ENCODE measurements at places on chromosomes 13 and 19.

DNA sequence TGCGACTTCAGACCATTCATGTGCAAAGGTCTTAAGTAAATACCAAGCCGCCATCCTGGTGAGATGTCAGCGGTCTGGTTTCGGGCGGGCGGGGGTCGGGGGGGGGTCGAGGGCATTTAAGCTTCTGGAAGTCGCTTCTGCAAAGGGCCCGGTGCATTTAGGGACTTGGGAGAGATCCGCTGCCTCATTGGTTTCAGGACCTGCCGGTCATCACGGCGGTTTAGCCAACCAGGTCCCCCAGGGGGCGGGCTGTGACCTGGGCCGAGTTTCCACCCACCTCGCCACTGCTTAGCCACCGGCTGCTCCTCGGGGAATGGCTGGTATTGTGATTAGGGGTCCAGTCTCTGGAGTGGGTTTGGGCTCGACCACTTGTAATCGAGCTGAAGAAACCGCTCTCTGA is 7.8 kb downstream of the ANKLE1 start:
- DNase-seq: no peak
- no peak overlapping the region for H3K4me3 ChIP-seq
- no peak overlapping the region for H3K27ac ChIP-seq
- peaks cover 3% of the 10 kb centered on the region for H3K4me1 ChIP-seq

- no peaks in the 10 kb centered on the region for H3K36me3 ChIP-seq
- no peak overlapping the region for H3K4me3 ChIP-seq
- H3K27ac ChIP-seq: no peak overlapping the region
These were observed 26.1 kb upstream of the EID2 start for GRCh38 chr19:39566064-39566463.

DNA sequence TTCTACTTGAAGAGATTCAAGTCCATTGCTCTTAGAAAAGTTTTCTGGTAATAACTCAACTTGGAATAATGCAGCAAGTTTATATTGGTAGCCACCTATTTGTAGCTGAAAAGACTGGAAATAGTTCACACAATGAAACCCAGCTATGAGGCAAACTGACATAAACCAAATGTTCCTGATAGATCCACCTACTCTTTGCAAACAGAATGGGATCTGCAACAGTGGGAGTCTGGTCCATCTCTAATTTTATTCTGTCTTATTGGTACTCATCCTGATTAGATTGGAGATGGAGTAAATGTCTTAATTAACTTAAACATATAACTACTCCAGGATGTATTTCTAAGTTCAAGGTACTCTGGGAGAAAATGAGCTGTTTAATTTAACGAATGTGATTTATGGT is 438.0 kb downstream of the OLFM4 start:
- H3K4me1 ChIP-seq: no peaks in the 10 kb centered on the region
- no peak overlapping the region for H3K27ac ChIP-seq
- no peak overlapping the region for H3K4me3 ChIP-seq
- H3K36me3 ChIP-seq: no peaks in the 10 kb centered on the region
- DNase-seq: no peak

GRCh38 chr13:99749271-99750019 is 222.1 kb downstream of the ZIC5 start:
- H3K36me3 ChIP-seq: no peaks in the 10 kb centered on the region
- no peaks in the 10 kb centered on the region for H3K27me3 ChIP-seq
- no peak overlapping the region for H3K4me3 ChIP-seq
- no peaks in the 10 kb centered on the region for H3K4me1 ChIP-seq

DNA sequence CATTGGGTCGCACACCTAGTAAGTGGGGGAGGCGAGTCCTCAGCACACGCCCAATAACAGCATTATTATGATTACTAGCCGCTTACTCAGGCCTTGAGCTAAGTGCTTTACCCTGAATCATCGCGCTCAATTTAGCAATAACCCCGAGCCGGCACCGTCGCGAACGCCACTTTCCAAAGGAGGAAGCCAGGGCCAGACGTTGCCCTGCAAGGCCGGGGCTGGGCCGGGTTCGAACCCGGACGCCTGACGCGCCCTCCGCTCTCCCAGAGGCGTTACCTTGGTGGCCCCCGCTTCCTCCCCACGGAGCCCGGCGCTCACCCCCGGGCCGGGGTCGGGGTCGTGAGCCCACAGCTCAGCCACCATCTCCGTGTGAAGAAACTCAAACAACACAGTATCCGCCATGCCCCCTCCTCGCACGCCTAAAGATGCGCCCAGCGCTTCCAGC is at the start of gene TRAPPC6A:
Gene TRAPPC6A, minus strand, starts transcription at position 421 of the 445 bp plus-strand sequence. Its CDS starts 19 bp downstream, at position 402.
- no peak for DNase-seq
- H3K4me1 ChIP-seq: peaks cover 3% of the 10 kb centered on the region
- peak within 1 kb of the TSS; percentile 91 for H3K4me3 ChIP-seq

GRCh38 chr13:92196591-92197256 is 798.3 kb downstream of the GPC5 start:
- no peak overlapping the region for H3K27ac ChIP-seq
- H3K4me1 ChIP-seq: no peaks in the 10 kb centered on the region
- H3K36me3 ChIP-seq: no peaks in the 10 kb centered on the region
- no peak overlapping the region for H3K4me3 ChIP-seq
- no peak for DNase-seq
- no peaks in the 10 kb centered on the region for H3K27me3 ChIP-seq

DNA sequence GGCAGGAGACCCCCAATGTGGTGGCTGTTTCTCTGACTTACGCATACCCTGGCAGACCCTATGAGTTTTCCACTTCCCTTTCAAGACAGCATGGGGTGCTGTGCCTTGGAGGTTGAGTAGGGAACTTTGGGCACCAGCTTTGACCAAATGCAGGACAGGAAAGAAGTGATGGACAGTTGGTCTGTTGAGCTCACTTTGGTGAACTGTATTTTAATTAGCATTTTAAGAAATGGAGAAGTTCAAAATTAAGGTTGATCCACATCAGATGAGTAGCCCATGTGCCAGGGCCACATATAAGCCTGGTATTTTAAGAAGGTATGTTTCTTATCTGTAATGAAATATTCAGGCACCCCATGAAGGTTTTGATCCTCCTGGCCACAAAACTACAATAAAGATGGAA is 46.1 kb upstream of the RAP2A start:
- H3K4me3 ChIP-seq: no peak overlapping the region
- H3K27ac ChIP-seq: peak overlapping the region; percentile 37
- H3K36me3 ChIP-seq: no peaks in the 10 kb centered on the region
- H3K27me3 ChIP-seq: no peaks in the 10 kb centered on the region
- H3K4me1 ChIP-seq: peaks cover 3% of the 10 kb centered on the region

DNA sequence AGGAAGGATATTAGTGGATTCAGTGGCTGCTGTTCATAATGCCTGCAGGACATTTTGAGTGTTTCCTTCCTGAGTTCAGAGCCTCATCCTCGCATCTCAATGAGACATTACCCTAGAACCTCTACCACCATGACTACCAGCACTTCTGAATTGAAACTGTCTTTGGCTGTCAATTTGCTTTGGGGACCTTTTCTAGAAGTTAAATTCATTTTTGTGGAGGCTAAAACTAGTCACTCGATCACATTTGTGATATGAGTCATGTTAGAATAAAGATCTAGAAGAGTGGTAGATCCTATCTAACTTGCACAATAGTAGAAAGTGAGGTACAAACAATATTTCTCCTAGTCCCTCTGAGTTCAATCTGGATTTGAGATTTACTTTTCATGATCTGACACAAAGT is 124.9 kb downstream of the KCNRG start:
- no peak overlapping the region for H3K27ac ChIP-seq
- no peak for DNase-seq
- peak overlapping the region; percentile 1 for H3K4me3 ChIP-seq
- H3K27me3 ChIP-seq: no peaks in the 10 kb centered on the region

GRCh38 chr19:6564393-6564792 is 26.6 kb downstream of the CD70 start:
- no peaks in the 10 kb centered on the region for H3K4me1 ChIP-seq
- no peak overlapping the region for H3K4me3 ChIP-seq
- H3K27ac ChIP-seq: no peak overlapping the region
- no peaks in the 10 kb centered on the region for H3K27me3 ChIP-seq
